NCI-H1930 (cell line): ENCODE measurements at places on chromosomes 1 and 21.

DNA sequence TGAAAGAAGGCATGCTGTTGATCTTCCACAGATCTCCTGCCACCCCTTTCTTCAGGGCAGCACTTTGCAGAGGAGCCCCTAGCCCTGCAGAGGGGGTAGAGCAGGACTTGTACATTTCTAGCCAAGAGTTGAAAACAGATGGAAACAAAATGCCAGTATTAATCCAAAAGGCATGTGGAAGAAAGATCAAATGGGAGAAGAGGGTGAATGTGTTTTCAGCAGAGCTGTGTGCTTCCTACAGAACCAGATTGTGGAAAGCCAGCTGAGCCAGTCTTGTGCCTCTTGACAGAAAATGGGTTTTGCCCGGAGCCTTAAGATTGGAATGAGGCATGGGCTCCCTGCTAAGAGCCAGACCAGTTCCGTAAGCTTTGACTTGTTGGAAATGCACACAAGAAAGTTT is 105.2 kb upstream of the TSPAN2 start:
- DNase-seq: no peak

- DNase-seq: no peak
Observed at GRCh38 chr1:37433171-37433570, 41.2 kb upstream of the ZC3H12A start.

DNA sequence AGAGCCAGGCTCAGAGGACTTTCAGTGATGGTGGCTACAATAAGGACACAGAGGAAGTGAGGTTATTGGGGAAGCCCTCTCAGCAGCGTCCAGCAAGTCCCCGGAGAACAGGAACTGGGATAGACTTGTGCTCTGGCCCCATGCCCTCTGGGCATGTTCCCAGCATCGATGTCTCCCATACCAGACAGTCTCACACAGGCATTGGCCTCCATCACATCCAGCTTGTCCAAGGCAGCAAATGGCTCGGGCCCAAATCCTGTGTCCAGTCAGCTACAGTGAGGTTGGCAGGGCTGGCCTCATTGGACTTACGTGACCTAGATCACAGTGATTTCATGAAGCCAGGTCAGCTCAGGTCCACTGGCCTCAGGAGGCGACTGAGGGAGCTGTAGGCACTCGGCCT is 19.6 kb upstream of the TMEM54 start:
- DNase-seq: no peak

GRCh38 chr1:150981805-150982712 is at the start of gene ANXA9:
TSS of gene ANXA9 (plus strand) at chr1:150982292. CDS start at chr1:150983106, 814 bp downstream.
- no peak for DNase-seq

DNA sequence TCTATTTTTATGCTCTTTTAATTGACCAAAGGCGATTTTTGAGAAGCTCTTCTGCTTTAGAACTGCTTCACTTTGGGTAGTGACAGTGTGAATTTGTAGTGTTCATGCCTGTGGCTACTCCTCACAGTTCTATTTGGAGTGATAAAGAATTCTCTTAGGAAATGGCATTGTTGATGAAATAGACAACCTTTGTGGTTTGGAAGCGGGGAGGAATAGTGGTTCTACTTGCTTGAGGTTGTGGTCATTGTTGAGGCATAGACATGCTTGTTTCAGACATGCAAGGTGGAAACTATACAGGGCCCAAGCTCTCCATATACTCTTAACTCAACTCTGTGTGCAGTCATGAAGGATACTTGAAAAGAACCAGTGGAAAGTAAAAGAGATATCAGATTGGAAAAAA is 481.1 kb upstream of the NEGR1 start:
- no peak for DNase-seq
